H1 (cell line): ENCODE measurements at places on chromosomes 13 and 19.

GRCh38 chr13:50437252-50437651 lies 406.2 kb downstream of the DLEU7 start:
- no peak for DNase-seq

GRCh38 chr13:50366488-50367174 lies 351.4 kb downstream of the KCNRG start:
- no peak for DNase-seq

GRCh38 chr13:81153478-81153877 lies 812.6 kb upstream of the SPRY2 start:
- DNase-seq = no peak

DNA sequence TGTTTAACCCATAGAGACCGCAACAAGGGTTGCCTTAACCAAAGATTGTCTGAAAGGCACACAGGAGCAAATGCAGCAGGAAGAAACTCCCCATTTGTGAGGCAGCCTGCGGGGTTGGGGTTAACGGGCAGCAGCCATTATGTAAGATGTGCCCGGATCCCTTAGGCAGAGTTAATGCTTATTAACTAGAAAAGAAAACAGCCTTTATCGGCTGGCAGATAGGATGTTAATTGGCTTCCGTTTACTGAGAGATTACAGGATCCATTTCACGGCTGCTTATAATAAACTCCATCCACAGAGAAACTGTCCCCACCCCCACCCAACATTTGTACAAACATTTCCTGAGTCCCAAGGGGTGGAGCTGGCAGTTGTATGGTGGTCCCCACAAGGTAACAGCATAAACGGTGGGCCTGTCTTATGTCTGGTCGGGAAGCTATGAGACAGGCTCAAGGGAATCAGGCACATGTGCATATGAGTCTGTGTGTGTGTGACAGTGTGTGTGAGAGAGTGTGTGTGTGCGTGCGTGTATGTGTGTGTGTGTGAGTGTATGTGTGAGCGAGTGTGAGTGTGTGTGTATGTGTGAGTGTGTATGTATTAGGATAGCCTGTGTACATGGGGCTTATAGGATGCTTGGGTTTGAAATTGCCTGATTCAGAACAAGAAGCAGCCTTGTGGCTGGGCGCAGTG lies 10.5 kb downstream of the SLC25A42 start:
- DNase-seq = no peak

GRCh38 chr13:33583398-33583797 lies 234.6 kb upstream of the RFC3 start:
- DNase-seq = no peak

- DNase-seq = no peak
Observed at GRCh38 chr13:66781241-66781640, 448.9 kb downstream of the PCDH9 start.

- DNase-seq = no peak
Observed at GRCh38 chr19:35811317-35812219, 1.1 kb downstream of the PRODH2 start.

DNA sequence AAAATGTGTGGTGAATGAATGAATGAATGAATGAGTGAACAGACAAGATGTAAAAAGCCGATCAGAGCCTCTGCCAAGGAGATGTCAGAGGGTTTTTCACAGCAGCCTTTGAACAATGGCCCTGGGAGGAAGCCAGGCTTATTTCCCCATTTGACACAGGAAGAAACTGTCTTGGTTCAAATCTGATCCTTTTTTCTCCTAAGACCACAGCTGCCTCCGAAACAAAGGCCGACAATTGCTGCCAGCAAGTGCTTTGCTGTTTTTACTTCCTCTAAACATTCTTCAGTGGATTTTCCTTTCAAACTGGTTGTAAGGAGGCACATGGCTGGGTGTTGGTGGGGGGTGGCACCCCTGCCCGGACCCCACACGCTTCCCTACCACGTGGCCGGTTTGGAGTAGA lies 44.2 kb upstream of the HOMER3 start:
- DNase-seq = no peak

DNA sequence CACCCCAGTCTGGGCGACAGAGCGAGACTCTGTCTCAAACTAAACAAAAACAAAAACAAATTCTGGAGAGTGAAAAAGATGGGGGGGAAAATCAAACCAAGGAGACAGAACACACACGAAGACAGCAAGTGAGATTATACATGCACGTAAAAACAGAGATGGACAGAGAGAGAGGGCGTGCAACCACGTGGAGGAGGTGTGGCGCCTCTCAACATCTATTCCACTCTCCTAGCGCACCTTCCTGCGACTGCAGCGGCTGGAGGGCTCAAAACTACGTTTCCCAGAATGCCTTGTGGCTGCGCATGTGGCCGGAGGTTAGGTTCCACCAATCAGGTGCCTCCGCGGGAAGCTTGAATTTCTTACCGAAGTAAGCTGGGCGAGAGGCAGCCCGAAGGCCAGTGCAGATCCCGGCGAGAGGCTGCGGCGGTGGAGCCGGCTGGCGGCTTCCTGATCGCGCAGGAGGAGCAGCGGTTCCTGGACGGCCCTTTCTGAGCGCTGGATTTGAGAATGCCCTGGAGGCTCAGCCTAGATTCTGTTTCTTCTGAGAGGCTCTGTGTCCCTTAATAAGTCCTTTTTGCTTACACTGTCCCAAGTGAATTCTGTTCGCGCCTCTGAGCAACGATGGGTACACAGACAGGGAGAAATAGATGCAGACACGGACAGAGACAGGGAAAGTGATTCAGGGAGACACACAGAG lies 13.1 kb upstream of the NANOS2 start:
- DNase-seq = peak; percentile 90

DNA sequence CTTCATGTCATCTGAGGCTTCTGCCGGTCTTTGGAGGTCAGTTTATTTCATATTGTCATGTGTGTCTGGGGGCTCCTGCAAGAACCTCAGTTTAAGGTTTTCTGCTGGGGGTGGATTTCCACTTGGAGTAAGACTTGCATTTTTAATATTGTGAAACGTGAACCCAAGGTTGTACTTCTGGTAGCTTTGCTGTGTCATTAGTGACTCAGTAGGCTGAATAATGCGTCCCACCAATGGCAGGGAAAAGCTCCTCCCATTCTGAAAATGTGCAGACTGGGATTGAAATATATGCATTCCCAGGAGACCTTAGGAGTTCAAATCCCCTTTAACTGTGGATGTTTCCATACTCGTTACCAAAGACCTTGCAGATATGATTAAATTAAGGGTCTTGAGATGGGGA lies 46.2 kb downstream of the ING1 start:
- DNase-seq = no peak

- DNase-seq = no peak
Observed at GRCh38 chr13:112784811-112785482, 95.1 kb downstream of the ATP11A start.

DNA sequence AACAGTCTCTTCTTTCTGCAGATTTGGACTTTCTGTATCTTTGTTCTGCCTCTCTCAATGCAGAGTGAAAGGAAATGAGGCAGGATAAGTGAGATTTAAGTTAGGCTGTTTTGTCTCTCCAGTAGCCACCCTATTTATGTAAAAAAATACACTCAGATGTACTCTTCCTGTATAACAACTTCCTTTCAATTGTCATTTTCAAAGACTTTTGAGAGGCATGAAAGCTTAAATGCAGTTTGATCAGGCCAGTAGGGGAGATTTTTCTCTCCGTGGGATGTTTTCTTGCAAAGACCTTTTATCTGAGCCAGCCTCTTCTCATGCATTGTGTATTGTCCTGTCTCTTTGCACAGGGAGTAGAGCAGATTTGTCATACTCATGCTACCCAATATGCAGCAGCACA lies 166.8 kb downstream of the SLITRK5 start:
- DNase-seq = no peak

DNA sequence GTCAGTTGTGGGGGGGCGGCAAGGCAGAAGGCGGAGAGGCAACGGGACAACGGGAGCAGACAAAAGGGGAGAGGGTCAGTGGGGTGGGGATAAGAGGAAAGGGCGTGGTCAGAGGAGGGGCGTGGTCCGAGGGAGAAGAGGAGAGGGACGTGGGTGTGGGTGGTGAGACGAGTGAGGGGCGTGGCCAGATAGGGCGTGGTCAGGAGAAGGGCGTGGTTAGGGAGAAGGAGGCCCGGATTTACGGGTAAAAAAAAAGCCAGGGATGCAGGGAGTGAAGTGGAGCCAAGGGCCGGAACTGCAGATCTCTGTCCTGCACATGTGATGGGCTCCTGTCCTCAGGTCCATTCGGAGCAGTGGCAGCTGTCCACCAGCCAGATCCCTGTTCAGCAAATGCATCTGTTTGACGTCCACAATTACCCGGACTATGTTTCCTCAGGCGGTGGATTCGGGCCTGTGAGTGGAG lies 21.5 kb downstream of the CPT1C start:
- peak; percentile 92 for DNase-seq

DNA sequence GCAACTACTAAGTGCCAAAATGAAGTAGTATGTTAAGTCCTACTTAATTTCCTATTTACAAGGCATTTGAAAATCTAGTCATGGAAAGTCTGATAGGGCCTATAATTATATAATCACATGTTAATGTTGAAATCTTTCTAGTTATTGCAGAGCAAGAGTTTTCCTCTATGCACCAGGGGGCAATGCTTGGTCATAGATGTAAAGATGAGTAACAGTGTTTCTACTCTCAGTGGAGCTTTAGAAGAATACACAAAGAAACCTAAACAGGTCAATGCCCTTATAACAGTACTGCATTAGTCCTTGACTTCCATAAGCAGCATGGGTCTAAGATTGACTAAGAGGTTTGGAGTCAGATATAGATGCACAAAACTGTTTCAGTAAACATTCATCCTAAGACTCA lies 218.7 kb downstream of the KCTD12 start:
- DNase-seq = no peak

DNA sequence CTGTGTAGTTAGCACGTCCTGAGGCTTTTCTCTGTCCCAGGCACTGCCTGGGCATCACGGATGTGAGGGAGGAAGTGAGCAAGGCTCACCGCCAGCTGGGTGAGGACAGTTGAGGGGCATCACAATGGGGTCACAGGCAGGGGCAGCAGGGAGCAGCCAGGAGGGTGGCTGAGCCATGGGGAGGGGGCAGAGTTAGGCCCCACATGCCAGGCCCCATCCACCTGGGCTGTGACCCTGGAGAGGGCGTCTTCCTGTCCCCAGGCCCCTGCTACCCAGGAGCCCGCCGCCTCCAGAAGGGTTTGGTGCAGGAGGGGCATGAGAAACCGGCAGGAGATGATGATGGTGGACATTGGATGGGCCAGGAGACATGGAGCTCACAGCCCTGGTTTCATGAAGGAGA lies 56.8 kb upstream of the F7 start:
- no peak for DNase-seq

DNA sequence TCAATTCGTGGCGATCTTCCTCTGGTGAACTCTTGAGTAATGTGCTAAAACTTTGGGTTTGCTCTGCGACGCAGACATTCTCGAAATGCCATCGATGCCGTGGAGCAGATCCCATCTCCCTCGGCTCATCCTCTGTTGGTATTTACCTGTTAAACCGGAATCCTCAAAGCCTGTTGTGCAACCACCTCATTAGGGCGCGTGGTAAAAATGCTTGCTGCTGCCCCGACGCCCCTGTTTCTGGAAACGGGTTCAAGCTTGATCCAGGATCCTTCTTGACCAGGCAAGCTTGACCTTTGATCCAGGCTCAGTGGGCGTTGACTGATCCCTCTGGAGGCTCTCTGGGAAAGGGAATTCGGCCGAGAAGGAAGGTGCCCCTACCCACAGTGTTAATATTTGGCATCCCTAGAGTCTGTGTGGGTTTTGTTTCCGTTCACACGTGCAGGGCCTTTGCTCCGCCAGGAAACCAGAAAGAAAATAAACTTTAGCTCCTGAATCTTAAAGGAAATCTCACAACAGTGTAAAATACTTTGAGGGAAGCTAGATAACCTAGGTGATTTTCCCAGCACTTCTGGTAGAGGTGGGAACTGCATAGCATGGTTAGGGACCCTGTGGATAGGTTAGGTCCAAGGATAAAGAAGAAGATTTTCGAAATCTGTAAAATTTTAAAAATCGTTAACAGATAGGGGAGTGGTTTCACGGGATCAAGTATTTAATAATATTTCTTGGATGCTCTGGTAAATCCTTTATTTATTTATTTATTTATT lies 1.1 kb downstream of the LSM14A start:
- peak; percentile 55 for DNase-seq

GRCh38 chr19:53942001-53942786 lies 20.5 kb upstream of the CACNG8 start:
- DNase-seq = peak; percentile 100
